Thoracic aorta endothelial cell (primary cell): ENCODE measurements at places on chromosomes 6 and 20. TPM values are rescaled to one million over a fixed set of nuclear protein-coding genes. Genes with fewer than 3 reads are reported as not detected.

HSPA1L gene
- 0.40 and 0.57 TPM in 2 replicates for total RNA-seq

MCCD1 gene
- total RNA-seq, result not detected in 2 replicates

PHF1 gene
- total RNA-seq, result 11.7 and 13.9 TPM in 2 replicates

WFDC11 gene
- not detected in 2 replicates for total RNA-seq

ZNF335 gene
- total RNA-seq, result 18.6 and 20.5 TPM in 2 replicates

TRIM40 gene
- total RNA-seq, result not detected in 2 replicates

CRISP1 gene
- not detected in 2 replicates for total RNA-seq

DCDC2 gene
- total RNA-seq, result not detected in 2 replicates

MOG gene
- not detected in 2 replicates for total RNA-seq

PPP1R16B gene
- total RNA-seq, result 78.5 and 93.3 TPM in 2 replicates

CLPSL1 gene
- not detected in 2 replicates for total RNA-seq

PKIB gene
- 0.22 TPM in 1 of 2 replicates, not detected in the other for total RNA-seq

SAMD3 gene
- total RNA-seq, result not detected in 2 replicates

MUC21 gene
- not detected in 2 replicates for total RNA-seq

DZANK1 gene
- 0.93 and 1.2 TPM in 2 replicates for total RNA-seq

ISM1 gene
- total RNA-seq, result 0.07 TPM in 1 of 2 replicates, not detected in the other

AMD1 gene
- 124 and 134 TPM in 2 replicates for total RNA-seq

EEF1A2 gene
- total RNA-seq, result 1.0 and 2.3 TPM in 2 replicates

GPR6 gene
- total RNA-seq, result not detected in 2 replicates

ADTRP gene
- total RNA-seq, result 0.40 and 7.7 TPM in 2 replicates

PXDC1 gene
- total RNA-seq, result 50.6 and 81.1 TPM in 2 replicates

ADGB gene
- not detected in 2 replicates for total RNA-seq

WFDC12 gene
- total RNA-seq, result not detected in 2 replicates

CLDN20 gene
- total RNA-seq, result not detected in 2 replicates
